Urothelium cell line (cell line): ENCODE measurements at places on chromosomes 1 and 21.
A peak's percentile ranks its signal among the peaks of the same experiment; 100 is the strongest.

DNA sequence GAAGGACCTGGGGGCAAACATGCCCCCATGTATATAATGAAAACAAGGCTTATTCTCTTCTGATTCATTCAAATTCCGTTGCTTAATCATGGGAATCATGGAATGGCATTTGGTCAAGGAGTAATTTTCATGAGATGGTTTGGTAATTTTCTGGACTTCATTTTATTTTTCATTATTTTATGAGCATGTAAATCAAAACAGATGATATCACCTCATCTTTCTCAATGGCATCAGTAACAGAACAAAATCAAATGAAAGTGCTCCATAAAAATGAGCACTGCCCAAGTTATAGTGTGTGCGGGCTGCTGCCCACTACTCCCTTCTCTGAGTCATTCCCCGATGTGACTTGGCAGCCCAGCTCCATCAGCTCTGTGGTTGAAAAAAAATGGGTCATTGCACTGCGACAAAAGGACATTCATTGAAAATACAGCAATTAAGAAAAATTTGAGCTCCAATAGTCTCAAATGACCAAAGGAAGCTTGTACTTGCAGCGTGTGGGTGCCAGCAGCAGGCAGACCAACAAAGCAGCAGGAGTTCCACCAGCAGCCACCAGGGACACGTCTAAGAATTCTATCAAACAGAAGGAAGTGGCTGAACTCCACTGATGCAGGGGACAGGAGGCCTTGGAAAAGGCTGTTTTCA lies 84.3 kb upstream of the VAV3 start:
- DNase-seq: peak; percentile 62

DNA sequence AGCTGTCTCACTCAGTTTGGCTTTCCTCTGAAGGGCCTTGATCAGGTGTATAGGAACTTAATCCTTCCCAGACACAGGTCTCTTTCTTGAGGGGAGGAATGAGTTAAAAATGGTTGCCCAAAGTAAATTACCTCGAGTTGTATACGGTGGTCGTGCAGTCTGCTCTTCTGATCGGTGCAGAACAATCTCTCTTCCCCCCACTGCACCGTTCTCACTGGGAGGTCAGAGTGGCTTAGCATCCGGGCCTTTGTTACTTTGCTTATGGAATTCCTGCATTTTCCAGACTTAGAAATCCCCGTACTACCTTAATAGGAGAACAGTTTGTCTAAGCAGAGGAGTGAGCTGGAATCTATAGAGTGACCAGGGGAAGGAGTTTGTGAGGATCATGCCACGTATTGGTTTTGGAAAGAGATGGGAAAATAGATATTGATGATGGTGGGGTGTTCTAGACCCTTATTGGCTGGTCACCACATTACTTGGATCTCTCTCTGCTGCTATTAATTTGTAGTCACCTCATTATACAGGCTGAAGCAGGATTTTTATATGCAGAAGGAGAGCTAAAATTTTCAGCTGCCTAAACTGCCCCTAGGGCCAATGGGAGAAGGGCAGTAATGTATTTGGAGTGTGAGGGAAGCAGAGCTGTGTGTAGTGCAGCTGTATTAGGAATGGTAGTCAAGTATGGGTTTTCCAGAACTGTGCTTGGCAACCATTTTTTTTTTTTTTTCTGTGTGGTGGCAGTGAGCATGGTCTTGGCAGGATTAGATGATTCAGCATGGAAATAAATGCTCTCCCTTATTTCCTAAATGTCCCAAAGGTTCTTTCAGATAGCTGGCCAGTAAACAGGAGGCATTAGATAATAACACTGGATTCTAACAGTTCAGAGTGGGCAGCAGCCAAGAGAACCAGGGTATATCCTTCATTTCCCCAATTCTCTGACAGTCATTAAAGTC lies 81.5 kb downstream of the NDUFS5 start:
- DNase-seq: no peak

DNA sequence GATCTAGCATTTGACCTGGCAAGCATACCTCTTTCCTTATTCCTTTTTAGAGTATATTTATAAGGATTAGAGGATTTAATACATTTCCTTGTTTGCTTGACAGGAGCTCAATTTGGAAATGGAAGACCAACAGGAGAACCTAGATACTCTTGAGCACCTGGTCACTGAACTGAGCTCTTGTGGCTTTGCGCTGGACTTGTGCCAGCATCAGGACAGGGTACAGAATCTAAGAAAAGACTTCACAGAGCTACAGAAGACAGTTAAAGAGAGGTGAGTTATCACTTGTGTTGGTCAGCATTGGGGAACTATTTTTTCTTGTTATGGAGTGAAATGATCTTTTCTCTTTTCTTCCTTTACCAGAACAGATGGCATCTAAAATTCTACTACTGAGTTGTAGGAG lies 123.4 kb upstream of the BMP8A start:
- no peak for DNase-seq

GRCh38 chr1:59298710-59299346 lies 1.9 kb downstream of the FGGY start:
- DNase-seq: no peak

DNA sequence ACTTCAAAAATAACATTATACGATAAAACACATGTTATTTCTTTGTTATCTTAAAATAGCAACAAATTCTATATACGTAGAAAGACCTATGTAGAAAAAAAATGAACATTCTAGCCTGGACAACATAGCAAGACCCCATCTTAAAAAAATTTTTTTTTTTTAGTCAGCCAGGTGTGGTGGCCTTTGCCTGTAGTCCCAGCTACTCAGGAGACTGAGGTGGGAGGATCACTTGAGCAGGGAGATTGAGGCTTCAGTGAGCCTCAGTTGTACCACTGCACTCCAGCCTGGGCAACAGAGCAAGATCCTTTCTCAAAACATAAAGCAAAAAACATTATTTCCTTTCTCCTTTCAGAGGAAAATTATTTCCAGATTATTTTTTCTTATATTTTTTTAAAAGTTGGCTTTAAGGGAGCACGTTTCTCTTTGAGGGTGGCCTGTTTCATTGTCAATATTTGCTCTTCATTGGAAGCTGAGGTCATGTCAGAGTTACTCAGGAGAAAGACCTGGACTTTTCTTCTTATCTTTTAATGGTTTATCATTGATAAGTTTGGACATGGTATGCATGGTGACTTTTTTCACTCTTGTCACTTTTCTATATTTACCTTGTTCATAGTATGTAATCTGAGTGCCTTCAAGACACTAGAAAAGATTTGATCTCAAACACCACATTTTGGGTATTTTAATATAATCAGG lies 32.0 kb downstream of the NFIA start:
- DNase-seq: no peak

GRCh38 chr21:26495283-26495849 lies 77.7 kb downstream of the CYYR1 start:
- no peak for DNase-seq

- DNase-seq: no peak
These were observed 10.7 kb downstream of the LRRC47 start for GRCh38 chr1:3785456-3786157.

DNA sequence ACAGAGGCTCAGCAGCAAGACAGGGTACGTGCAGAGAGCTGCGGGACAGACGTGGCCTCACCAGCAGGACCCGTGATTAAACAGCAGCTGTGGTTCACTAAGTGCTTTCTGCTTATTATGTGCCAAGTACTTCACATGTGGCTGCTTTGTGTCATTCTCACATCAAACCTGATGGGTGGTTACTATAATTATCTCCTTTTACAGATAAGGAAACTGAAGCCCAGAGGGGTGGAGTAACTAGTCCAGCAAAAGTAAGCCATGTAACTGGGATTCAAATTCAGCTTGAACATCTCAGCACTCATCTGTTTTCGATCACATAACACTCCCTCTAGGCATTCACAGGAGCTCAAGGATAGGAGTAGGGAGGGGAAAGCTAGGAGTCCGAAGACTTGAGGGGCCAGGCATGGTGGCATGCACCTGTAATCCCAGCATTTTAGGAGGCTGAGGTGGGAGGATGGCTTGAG lies 50.8 kb upstream of the CLIC4 start:
- DNase-seq: no peak

DNA sequence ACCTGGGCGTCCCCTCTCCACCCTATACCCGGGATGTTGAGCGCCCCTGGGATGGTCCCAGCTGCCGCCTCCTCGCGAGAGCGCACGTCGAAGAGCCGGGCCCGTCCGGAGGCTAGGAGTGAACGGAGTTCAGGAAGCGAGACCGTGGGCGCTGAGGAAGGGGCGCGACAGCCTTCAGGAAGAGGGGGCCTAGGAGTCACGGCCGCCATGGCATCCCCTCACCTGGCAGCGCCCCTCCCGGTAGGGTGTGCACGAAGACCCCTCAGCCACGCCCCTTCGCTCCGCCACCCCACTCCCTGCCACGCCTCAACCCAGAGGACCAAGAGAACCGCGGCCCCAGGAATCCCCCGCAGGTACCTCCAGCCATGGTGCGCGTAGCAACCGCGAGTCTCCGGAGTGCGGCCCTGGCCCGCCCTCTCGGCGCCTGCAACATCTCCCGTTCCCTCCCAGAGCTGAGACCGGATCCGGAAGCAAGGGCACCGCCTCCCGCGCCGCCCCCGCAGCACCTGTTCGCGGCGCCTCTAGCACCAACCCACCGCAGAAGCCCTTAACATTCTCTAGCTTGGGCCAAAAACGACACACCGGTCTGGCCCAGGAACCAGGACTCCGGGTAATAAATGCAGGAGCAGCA lies at the start of gene TSTD1:
TSTD1 (minus strand) TSS at position 442 of the 631 bp plus-strand sequence; CDS start at position 367, 75 bp downstream.
- peak; percentile 79 for DNase-seq

DNA sequence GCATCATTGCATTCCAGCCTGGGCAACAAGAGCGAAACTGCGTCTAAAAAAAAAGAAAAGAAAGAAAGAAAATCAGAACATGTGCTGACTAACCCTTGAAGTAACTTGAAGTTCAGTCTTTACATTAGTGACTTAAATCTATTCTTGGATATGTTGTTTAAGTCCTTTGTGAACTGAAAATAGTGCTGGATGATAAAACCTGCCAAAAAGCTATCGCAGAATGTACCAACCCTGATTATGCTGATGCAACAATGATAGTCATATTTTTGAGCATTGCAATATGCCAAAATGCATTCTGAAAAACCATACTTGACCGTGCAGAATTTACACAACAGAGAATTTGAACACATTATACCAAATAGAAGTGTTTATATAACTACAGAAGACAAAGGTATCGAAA lies 30.7 kb downstream of the SHISAL2A start:
- no peak for DNase-seq

- DNase-seq: no peak
These were observed 373.1 kb downstream of the TGFB2 start for GRCh38 chr1:218718206-218718605.

GRCh38 chr1:90393025-90393424 lies 324.1 kb downstream of the BARHL2 start:
- DNase-seq: no peak

DNA sequence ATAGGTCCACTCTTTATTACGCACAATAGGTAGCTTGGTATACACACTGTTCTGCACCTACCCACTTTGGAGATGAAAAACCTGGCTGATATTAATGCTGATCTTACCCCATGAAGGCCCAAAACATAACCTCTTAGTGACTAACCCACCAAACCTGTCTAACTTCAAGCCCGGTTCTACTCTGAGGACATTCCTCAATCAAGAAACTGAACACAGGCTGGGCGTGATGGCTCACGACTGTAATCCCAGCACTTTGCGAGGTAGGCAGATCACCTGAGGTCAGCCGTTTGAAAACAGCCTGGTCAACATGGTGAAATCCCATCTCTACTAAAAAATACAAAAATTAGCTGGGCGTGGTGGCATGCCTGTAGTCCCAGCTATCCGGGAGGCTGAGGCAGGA lies 50.5 kb downstream of the EYA3 start:
- no peak for DNase-seq

DNA sequence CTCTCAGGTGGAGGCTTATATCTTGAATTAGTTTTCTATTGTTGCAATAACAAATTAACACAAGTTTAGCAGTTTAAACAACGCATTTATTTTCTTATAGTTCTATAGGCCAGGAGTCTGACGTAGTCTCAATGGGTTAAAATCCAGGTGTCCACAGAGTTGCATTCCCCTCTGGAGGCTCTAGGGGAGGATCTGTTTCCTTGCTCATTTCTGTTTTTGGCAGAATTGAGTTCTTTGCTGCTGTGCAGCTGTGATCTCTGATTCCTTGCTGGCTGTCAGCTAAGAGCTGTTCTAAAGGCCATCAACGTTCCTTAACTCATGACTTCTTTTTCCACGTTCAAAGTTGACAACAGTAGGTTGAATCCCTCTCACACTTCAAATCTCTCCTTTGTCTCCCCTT lies 31.8 kb downstream of the S100A10 start:
- no peak for DNase-seq

DNA sequence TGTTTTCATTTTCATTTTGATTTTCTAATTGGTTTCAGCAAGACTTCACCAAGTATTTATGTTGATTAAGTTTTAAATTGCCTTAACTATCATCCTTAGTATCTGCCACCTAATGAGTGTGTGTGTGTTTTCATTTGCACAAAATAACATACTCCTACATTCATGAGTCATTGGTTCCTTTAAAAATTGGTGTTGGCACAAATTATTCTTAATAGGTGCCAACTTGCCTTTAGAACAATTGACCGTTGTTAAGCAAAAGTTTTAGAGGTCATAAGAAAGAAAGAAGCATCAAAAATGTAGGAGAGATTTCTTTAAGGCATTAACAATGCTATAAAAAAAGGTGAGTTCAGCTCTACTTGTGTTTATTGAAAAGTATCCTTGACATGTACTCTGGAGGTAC lies 77.5 kb downstream of the FNBP1L start:
- DNase-seq: no peak

- DNase-seq: peak; percentile 47
These were observed 35.3 kb upstream of the BCAR3 start for GRCh38 chr1:93716941-93717368.

DNA sequence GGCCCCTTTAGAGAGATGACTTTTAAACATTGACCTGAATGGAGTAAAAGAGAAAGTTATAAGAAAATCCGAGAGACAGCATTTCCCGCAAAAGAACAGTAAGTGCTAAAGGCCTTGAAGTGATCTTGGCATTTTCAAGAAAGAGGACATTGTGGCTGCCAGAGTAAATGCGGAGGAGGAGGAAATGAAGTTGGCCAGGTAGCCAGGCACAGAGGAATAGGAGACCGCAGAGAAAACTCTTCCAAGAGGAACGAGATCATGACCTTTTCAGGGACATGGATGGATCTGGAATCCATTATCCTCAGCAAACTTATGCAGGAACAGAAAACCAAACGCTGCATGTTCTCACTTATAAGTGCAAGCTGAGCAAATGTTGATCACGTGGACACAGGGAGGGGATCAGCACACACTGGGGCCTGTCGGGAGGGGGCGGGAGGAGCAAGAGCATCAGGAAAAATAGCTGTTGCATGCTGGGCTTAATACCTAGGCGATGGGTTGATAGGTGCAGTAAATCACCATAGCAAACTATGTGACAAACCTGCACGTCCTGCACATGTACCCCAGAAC lies 49.7 kb downstream of the EEIG2 start:
- DNase-seq: no peak
